ENCODE measurements at places on chromosomes 7 and 10. TPM values are rescaled to one million over a fixed set of nuclear protein-coding genes. Genes with fewer than 3 reads are reported as not detected.

The HTR5A gene
- total RNA-seq = not detected

The INMT gene
- total RNA-seq = 0.11 TPM

The EN2 gene
- total RNA-seq = not detected

The HOXA10 gene
- total RNA-seq = 12.6 TPM

The PHYH gene
- total RNA-seq = 18.9 TPM

All from uterine smooth muscle cell (primary cell).